ENCODE measurements at places on chromosomes 3 and 15.

DNA sequence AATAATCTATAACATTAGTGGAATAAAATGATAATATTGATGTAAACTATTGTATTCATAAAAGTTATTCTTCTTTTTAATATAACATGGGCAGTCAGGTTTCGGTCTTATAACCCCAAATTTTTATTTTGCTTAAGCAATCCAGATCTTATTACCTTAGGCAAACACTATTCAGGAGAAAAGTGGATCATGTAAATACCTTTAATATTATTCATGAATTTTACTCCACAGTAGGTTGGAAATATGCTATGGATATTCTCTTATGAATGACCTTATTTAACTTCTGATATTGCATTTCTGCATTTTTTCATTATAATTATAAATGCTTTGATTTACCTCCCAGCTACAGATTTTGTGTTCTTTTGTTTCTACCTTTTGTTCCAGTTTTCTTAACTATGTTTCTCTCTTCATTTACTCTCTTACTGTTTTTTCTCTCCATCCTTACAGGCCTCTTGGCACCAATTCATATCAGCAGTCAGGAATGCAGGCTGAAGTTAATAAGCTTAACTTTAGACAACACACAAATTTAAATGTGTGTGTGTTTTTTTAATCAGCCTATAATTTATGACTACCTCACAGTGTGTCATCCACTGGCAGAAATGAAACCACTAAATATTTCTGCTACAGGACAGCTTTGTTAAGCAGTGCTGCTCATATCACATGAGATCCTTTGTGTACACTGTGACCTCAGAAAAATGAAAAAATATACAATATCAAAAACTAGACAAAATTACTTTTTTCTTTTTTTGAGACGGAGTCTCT lies 111.0 kb downstream of the NSUN3 start:
- no peak for DNase-seq

- DNase-seq = peak; percentile 63
Measured at GRCh38 chr15:52546031-52546751, 17.5 kb upstream of the MYO5A start.

DNA sequence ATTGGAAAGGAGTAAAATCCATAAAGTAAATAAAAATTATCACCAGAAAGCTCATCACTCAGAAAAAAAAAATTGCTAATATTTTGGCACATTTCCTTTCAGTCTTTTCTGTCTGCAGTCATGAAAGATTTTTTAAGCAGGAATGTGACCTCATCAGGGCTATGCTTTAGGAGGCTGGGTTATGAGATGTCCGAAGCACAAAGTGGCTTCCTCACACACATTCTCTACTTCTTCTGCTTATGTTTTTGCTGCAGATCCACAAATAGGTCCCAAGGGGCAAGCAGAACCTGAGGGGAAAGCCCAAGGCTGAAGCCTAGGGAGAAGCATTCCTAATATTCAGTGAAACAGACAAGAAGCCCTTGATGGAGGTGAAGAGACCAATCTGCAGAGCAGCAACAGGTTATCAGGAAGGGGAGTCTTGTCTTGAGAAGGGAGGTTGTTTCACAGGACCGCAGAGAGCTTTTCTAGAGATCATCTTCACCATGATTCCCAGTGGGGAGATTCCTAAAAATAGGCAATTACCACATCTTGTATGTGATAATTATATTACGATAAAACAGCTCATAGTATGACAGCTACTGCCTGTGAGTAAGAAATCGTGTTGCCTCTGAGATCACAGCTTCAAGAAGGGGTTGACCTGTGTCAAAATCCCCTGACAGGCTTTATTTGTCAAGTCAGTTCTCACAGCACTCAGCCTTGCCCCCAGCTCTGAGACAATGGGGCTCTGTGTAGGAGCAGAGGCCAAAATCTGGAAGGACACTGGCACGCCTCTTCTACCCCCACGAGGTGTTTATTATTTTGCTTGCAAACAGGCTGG lies 60.5 kb downstream of the IGF2BP2 start:
- no peak for DNase-seq

DNA sequence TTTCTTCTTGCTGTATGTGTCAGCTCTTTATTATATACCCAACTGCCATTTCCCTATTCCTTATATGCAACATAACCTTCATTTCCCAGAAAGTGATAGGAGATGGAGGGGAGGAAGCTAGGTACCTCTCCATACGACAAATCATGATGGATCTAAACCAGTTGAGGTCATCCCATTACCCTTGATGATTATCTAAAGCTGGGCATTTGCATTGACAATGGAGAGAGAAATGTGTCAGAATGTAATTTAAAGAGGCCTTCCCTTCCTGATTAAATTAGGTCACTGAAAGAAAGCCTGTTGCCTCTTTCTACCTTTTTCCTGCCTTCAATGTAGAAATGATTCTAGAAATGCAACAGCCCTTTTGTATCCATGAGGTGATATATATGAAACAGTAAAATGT lies 81.9 kb downstream of the SUCNR1 start:
- DNase-seq = no peak

GRCh38 chr15:42365921-42366550 lies 6.7 kb downstream of the CAPN3 start:
- DNase-seq = no peak

GRCh38 chr3:21781355-21781754 lies 30.3 kb upstream of the ZNF385D start:
- no peak for DNase-seq

DNA sequence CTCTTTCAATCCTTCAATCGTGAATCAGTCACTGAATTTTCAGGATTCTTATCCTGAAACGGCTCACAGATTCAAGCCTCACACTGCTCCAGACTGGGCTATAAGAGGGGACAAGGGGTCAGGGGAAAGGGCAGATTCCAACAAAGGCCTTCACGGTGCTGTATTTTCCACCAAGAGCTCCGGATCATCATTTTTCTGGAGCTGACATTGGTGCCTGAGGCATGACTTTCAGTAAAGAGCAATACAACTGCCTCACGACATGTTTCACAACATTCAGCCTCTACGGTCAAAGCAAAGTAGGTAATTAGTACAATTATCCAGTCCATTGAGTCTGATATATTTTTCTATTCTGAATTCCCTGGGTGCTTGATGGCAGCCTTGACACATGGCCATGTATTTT lies 185.0 kb upstream of the PRICKLE2 start:
- DNase-seq = no peak

DNA sequence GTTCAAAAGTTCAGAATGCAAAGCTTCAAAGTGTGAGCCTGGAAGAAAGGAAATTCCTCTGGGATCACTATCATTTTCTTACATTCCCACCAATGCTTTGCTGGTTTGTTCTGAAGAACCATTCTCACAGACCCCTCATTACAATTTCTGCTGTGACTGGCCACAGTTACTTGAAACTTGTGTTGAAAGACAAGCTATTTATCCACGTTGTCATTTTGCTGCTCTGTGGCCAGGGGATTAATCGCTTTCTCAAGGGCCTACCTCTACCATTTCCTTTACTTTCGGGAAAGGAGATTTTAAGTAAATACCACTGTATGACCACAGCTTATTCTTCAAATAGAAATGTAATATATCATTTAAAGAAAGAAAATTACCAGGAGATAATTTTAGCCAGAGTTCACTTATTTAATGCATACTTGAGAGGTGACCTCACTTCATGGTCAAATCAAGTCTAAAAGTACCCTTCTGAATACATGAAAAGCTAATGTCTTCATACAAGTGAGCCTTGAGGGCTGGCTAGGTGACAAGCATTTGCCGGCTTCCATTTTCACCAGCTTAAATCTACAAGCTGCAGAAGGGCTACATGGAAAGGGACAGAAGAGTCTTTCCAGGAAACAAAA lies 69.8 kb upstream of the ROBO2 start:
- no peak for DNase-seq

DNA sequence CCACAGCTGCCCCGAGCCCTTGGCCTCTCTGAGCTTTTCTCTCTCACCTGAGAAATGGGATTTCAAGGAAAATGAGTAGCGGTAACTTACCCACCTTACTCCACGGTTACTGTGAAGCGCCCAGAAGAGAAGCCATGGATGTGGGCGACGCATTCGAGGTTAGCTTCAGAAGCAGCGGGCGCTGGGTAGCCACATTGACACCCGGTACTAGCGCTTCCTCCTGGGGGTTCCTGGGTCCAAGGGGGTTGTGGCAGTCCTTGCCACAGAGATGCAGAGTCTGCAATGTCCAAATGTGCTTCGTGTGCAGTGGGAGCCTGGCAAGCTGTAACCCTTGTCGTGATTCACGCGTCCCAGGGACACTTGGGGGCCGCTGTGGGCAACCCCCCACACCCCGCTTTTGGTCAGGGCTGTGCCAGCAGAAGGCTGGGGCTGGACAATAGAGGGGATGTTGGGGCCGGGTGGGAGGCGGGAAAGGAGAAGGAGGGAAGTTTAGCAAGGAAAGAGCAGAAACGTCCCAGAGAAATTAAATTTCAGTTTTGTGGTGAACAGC lies 41.4 kb upstream of the FURIN start:
- DNase-seq = no peak

- no peak for DNase-seq
Measured at GRCh38 chr3:123876858-123877257, 7.3 kb downstream of the MYLK start.

GRCh38 chr3:22175947-22176346 lies 424.9 kb upstream of the ZNF385D start:
- DNase-seq = no peak

DNA sequence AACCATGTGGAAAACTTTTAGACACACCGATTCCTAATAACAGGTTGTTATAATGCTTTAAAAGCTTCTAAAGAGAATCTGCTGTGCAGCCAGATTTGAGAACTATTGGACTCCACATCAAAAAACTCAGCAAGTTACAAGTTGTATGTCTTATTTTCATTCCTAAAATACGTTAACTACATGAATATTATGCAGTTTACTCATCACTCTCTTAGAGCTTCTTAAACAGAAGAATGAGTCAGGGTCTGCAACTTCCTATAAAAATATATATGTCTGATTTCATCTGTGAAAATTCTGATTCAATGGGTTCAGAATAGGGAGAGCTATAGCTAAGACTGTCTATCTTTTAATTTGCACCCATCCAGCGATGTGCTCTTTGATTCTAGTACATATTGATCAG lies 244.2 kb upstream of the EPHA3 start:
- DNase-seq = no peak

DNA sequence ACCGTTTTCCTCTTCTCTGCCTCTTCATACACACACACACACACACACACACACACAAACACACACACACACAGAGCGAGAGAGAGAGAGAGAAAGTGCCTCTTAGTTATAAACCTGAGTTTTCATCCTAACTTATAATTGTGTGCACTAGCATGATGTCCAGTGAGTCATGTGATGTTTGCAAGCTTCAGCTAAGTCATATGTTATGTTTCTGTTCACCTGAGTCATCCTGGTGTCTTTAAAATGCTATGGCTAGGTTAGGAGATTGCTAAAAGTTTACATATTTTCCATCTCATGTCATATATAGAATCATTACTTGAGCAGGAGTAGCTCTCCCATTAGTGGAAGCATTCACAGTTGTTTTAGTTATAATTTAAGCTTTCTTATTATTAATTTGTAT lies 155.8 kb downstream of the EPHA6 start:
- DNase-seq = no peak

- no peak for DNase-seq
Measured at GRCh38 chr15:67509918-67510317, 11.0 kb upstream of the C15orf61 start.
